Stimulated activated CD8-positive, alpha-beta memory T cell treated with anti-CD3 and anti-CD28 coated beads, Interleukin-15, amount 100 ng/mL, for 24 hours (primary cell): ENCODE measurements at places on chromosomes 16 and 17.

DNA sequence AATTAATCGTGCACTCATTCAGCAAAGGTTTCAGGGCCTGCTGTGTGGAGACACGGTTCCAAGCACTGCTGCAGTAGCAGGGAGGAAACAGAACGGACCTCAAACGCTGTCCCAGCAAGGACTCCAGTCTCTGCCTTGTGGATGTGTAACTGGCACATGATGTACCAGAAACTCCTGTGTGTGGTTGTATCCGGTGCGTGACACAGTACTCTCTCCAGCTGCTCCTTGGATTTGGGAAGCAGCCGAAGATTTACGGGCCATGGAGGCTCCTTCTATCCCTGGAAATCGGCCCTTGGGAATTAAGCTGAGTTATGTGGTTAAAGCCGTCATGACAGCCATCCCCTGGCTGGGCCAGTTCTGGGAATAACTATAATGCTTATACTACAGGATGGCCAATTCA lies 8.5 kb upstream of the ANKRD11 start:
- DNase-seq = no peak

DNA sequence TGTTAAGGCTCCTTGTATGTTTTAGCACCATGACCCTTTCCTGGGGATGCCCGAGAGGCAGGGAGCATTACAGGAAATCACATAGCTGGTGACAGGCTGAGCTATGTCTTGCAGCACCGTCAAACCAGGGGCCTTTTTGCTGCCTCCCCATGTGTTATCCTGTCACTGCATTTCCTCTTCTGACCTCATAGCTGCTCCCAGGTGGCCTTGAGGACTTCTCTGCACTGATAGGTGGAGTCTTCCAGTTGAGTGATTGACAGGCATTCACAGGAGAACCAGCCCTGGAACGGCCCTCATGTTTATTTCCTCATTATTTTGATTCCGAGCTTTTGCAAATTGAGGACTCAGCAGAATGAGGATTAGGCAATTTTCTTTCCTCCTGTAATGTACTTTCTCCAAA lies 349.6 kb downstream of the HAPSTR1 start:
- DNase-seq = no peak

- no peak for DNase-seq
Observed at GRCh38 chr16:84283314-84284153, 11.1 kb upstream of the WFDC1 start.

- no peak for DNase-seq
Observed at GRCh38 chr17:633133-633532, 81.5 kb downstream of the VPS53 start.

DNA sequence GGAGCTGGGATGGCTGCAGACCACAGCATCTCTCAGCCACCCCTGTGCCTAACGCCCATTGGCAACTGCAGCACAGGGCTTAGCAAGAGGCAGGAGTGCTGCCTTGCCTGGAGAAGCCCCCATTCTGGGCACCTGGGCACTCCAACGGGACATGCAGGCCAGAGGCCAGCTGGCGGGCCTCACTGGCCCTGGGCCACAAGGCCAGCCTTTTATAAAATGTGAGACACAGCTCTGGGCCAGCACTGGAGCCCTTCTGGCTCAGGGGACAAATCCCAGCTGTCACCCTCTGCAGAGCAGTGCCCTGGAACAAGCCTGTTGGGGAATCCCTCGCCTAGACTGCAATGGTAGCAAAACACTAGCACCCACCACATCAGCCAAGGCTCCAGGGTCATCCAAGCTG lies 171.8 kb downstream of the WSCD1 start:
- no peak for DNase-seq
